ENCODE measurements at places on chromosomes 7 and 10.

DNA sequence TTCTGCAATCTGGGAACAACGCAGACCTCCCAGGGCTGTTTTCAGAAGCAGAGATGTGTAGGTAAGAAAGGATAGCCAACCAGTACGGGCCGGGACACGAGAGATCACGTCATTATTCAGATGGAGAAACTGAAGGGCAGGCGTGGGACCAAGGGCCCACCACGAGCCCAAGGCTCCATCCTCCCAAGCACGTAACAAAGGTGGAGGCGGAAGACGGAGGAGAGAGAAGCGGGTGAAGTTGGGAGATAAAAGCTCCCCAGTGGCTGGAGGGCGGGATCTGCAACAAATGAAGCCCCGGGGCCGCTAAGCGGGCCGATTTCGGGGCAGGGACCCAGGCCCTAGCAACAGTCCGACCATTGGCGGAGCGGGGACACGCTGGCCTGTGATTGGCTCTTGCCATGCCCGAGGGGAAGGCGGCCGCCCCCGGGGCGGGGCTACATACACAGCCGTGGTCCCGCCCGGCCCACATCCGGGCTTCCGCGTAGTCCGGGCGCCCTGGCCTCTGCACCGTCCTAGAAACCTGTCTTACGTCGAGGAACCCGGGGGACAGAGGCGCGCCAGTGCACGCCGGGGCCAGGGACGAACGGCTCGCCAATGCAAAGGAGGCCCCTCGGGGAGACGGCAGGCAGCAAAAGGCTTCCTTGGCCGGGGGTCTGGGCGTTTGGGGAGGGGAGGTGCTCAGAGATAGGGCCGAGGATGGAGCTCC, 15.5 kb downstream of the HSPB1 start:
- peak; percentile 31 for DNase-seq

DNA sequence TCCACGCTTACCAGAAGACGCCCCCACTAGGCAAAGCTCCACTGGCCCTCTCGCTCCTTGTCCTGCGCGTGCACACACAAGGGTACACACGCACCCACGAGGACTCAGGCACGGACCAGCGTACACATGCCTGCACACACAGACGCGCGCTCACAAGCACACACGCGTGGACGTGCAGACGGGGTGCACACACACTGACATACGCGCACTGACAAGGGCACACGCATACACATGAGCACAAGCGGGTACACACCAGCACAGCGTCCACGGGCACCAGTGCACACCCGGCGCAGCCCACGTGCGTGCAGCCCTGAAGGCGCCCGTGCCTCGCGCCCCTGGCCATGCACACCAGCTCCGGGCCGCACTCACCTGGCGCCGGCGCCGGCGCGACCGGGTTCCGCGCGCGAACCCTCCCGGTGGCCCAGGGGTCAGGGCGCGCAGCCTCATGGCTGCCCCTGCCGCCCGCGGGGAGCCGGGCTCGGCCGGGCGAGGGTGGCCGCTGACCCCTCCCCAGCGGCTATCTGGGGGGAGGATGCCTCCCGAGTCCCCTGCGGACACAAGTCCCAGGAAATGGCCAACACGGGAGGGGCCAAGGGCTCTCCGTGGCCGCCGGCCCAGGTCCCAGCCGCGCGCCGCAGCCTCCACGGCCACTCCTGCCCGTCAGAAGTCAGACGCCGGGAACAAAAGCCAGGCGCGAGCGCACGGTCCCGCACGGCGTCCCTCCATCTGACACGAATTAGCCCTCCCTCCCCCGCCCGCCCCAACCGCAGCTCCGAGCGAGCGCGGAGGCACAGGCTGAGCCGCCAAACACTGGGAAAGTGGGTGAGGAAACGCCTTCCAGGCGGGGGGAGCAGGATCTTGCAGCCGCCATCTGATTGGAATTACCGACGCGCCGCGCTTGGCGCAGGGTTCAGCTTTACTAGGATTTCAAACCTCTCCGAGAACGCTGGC, 45.0 kb downstream of the TNS3 start:
- DNase-seq: no peak

DNA sequence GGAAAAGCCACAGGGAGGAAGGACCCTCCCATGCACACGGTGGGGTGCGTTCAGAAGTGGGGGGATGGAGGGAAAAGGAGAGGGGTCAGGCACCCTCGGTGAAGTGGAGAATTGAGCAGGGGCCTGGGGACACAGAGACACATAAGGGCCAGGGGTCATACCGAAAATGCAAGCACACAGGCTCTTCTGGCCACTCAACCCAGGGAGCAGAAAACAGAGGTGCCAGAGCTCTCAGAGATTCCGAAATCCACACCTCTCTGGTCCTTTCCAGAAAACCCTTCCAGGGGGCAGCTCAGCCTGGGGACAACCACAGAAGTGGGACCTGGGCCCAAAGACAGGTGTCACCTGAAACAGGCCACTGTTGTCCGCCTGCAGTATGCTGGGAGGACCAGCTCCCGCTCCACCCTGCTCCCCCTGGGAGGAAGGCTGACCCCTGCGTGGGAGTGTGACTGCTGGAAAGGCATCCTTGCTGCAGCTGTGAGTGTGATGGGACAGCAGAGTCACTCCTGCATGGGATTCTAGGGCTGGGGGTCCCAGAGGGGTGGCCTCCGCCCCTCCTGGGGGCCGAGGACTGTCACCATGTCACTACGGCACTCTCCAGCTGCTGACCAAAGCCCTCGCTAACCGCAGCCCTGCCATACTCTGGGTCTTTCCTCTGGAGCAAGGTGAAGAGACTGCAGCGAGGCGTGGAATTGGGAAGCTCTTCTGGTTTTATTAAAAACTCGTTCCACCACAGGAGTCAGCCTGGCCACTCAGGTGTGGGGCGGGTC, 63.1 kb downstream of the TMEM209 start:
- no peak for DNase-seq

DNA sequence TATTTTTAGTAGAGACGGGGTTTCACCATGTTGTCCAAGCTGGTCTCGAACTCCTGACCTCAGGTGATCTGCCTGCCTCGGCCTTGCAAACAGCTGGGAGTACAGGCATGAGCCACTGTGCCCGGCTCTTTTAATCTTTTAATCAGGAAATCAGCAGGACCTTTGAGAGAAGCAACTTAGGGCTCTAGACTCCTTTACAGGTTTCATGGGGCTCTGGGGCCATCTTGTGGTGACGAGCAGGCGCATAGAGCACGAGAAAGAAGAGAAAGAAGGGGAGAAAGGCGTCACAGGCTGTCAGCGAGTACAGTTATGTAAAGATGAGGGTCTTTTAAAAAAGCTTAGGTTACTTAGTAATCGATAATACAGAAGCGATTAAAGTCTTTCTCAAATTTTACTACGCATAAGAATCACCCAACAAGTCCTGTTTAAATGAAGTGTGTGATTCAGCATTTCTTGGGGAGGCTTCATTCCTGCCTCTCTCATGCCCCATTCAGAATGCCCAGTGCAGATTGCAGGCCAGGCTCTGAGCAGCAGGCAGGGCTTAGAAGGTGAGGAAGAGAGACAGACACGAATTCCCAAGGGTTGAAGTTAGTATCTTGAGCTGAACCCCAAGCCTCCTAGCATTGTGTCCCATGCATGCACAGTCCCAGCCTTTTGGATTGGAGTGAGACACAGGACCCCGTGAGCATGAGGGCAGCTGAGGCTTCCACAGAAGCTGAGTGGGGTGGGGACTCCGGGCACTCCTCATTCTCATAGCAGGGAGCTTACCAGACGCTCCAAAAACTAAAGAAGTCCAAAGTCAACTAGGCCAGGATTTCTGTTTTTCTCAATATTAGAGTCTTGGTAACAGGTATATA, 23.6 kb upstream of the PFKP start:
- DNase-seq: no peak

DNA sequence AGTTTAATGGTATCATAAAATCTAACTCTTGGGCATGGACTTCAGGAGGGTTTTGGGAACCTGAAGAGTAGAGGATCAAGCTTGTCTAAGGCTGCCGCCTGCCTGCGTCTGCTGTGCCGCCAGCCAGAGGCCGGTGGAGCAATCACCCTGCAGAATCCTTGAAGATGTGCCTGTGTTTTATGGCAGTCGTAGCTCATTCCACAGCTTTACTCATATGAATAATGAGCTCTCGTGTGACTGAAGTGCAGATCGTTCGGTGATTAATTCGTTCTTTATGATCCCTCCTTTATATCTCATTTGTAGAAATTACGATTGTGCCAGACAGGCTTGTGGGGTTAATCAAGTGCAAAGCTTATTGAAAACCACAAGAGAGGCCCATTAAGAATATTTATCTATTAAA, 100.8 kb downstream of the ACTR3B start:
- no peak for DNase-seq

GRCh38 chr10:114561008-114561523, 97.0 kb downstream of the ABLIM1 start:
- no peak for DNase-seq

DNA sequence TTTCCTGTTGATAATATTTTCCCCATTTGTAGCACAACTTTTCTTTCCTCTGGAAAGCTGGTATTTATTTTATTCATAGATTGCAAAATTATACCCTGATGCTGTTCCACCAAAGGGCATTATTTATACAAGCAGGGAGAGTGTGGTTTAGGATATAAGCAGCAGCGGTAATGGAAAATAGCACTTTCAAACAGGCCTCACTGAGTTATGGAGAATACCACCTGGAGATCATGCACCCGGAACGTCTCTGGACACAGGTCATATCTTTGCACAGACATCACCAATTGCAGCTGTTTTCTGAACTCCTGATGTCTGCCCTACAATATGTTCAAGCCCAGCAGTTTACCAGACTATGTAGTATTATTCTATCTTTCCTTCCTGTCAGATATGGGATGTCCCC, 2.0 kb upstream of the CALD1 start:
- no peak for DNase-seq

GRCh38 chr7:158587162-158588084, at the start of gene PTPRN2:
Gene PTPRN2, minus strand, starts transcription at chr7:158587823.
- DNase-seq: no peak

- no peak for DNase-seq
These were observed 514.2 kb downstream of the ARL4A start for GRCh38 chr7:13201628-13202027.

DNA sequence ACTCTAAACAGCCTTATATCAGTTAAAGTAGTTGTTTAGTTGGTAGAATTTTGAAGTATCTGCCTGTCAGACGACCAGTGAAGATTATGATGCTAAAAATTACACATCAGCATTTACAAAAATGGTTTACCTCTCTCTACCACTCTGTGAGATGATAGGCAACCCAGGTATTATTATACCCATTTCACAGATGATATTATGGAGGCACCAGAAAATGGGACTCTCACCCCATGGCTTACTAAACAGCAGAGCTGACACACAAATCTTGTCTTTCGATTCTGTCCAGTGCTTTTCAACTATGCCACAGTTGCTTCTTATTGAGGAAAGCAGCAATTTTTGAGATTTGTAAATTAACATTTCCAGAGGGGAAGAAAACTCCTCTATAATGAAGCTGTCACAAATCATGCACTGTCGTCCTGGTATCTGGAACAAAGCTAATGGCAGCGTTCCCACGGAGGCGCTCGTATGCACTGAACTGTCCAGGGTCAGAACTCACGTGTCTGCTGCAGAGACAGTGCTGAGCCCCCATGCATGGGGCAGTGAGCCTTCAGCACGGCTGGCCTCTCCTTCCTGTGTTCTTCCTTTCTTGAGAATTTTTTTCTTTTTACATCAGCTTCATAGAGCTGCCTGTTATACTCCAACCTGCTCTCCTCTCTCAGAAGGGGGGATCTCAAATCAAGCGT, 381.1 kb downstream of the SDK1 start:
- DNase-seq: no peak

DNA sequence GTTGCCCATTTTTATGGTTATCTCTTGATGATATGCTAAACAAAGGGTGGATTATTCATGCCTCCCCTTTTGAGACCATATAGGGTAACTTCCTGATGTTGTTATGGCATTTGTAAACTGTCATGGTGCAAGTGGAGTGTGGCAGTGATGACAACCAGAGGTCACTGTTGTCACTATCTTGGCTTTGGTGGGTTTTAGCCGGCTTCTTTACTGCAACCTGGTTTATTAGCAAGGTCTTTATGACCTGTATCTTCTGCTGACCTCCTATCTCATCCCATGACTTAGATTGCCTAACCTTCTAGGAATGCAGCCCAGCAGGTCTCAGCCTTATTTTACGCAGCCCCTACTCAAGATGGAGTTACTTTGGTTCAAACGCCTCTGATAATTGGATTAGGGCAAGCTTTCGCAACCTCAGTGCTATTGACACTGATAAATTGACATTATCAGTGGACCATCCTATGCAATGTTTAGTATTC, 36.9 kb downstream of the BAG3 start:
- no peak for DNase-seq

DNA sequence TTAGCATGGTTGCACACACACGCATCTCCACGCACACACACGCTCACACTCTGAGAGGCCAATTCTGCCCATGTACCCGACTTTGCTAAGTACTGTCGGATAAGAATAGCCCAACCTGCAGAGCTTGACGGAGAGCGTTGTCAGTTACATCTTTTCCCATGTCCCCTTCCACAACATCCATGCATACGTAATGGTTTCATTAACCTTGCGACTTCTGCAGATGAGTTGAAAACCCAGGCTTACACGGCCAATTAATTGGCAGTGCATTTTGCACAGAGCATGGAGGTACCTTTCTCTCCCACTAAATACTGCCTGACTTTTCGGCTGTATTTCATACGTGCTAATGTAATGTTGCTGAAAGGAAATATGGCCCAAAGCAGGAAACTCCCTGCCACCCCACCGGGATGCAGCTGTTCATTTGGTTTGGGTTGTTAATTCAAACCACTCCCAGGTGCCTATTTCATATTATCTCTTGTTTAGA, 291.2 kb upstream of the HABP2 start:
- no peak for DNase-seq

- DNase-seq: no peak
These were observed 22.0 kb downstream of the GHRHR start for GRCh38 chr7:30985756-30986155.

DNA sequence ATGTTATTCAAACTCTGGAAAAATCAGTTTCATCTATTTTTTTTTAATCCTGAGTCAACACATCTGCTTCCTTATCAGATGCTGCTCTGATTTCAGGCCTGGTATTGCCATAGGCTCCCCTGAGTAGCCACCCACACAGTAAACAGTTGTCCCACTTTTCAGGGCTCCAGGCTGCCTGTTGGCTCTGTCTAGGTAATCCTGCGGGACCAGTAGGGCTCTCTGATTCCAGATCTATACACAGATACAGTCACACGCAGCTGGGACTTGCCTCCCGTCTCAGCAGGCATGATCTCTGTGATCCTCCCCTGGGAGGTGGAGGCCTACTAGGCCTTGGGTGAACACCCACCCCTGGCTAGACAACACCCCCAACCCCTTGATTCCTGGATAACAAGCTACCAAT, 206.1 kb downstream of the CREB5 start:
- DNase-seq: no peak

GRCh38 chr7:22551768-22552513, 52.0 kb upstream of the STEAP1B start:
- DNase-seq: no peak

All from cortex of kidney (tissue), 1 donor.